Endothelial cell of umbilical vein (primary cell): ENCODE measurements at places on chromosomes 13 and 19. TPM values are rescaled to one million over a fixed set of nuclear protein-coding genes. Genes with fewer than 3 reads are reported as not detected.

LGALS14 gene
- not detected in 2 replicates for polyA plus RNA-seq

TNNI3 gene
- not detected in 2 replicates for polyA plus RNA-seq

HIF3A gene
- 5.6 and 8.5 TPM in 2 replicates for polyA plus RNA-seq

DPY19L3 gene
- 26.2 and 36.1 TPM in 2 replicates for polyA plus RNA-seq

ZNF132 gene
- polyA plus RNA-seq, result 0.54 and 0.62 TPM in 2 replicates

GPC6 gene
- polyA plus RNA-seq, result 0.01 TPM in 1 of 2 replicates, not detected in the other

FFAR2 gene
- polyA plus RNA-seq, result not detected in 2 replicates

CEACAM16 gene
- polyA plus RNA-seq, result not detected in 2 replicates

ZNF534 gene
- polyA plus RNA-seq, result not detected in 2 replicates

SHISA7 gene
- not detected in 2 replicates for polyA plus RNA-seq

LAMP1 gene
- 260 and 262 TPM in 2 replicates for polyA plus RNA-seq

PNMA8B gene
- 0.02 TPM in 1 of 2 replicates, not detected in the other for polyA plus RNA-seq

LEUTX gene
- polyA plus RNA-seq, result not detected in 2 replicates

USE1 gene
- polyA plus RNA-seq, result 27.6 and 29.8 TPM in 2 replicates

PDS5B gene
- polyA plus RNA-seq, result 2.6 and 3.9 TPM in 2 replicates

CAPNS1 gene
- polyA plus RNA-seq, result 1,095 and 1,235 TPM in 2 replicates

KIR2DL3 gene
- polyA plus RNA-seq, result not detected in 2 replicates

CAPN12 gene
- 0.35 and 0.45 TPM in 2 replicates for polyA plus RNA-seq

AZU1 gene
- 0.12 TPM in 1 of 2 replicates, not detected in the other for polyA plus RNA-seq

HMG20B gene
- polyA plus RNA-seq, result 53.2 and 63.9 TPM in 2 replicates

CEACAM21 gene
- 0.81 and 1.3 TPM in 2 replicates for polyA plus RNA-seq

RHPN2 gene
- 1.9 and 2.3 TPM in 2 replicates for polyA plus RNA-seq

C19orf73 gene
- 1.8 and 2.5 TPM in 2 replicates for polyA plus RNA-seq

NEK5 gene
- polyA plus RNA-seq, result 0.03 TPM in 1 of 2 replicates, not detected in the other

ICAM5 gene
- 0.03 and 0.10 TPM in 2 replicates for polyA plus RNA-seq

FLT3LG gene
- 5.0 and 5.6 TPM in 2 replicates for polyA plus RNA-seq

COL4A2 gene
- 940 and 1,366 TPM in 2 replicates for polyA plus RNA-seq

SHD gene
- not detected in 2 replicates for polyA plus RNA-seq

CACNA1A gene
- polyA plus RNA-seq, result 0.17 and 0.24 TPM in 2 replicates

ZGLP1 gene
- 1.6 and 2.3 TPM in 2 replicates for polyA plus RNA-seq

UNC13A gene
- 0.04 and 0.06 TPM in 2 replicates for polyA plus RNA-seq

DCT gene
- not detected in 2 replicates for polyA plus RNA-seq

ZNF578 gene
- polyA plus RNA-seq, result 0.40 and 0.46 TPM in 2 replicates

ADGRL1 gene
- 8.3 and 9.0 TPM in 2 replicates for polyA plus RNA-seq

CCL25 gene
- not detected in 2 replicates for polyA plus RNA-seq

CPB2 gene
- polyA plus RNA-seq, result not detected in 2 replicates

CDC42EP5 gene
- 37.3 and 48.3 TPM in 2 replicates for polyA plus RNA-seq

VAV1 gene
- polyA plus RNA-seq, result not detected in 2 replicates

GPC5 gene
- 0.56 and 0.59 TPM in 2 replicates for polyA plus RNA-seq

OBI1 gene
- 3.6 and 5.0 TPM in 2 replicates for polyA plus RNA-seq

DAZAP1 gene
- 50.1 and 51.5 TPM in 2 replicates for polyA plus RNA-seq

PSG6 gene
- polyA plus RNA-seq, result not detected in 2 replicates

SYCN gene
- polyA plus RNA-seq, result not detected in 2 replicates

SYDE1 gene
- polyA plus RNA-seq, result 33.1 and 40.1 TPM in 2 replicates

TMC4 gene
- 1.7 and 2.4 TPM in 2 replicates for polyA plus RNA-seq

ZNF417 gene
- 2.1 and 3.1 TPM in 2 replicates for polyA plus RNA-seq

CFD gene
- polyA plus RNA-seq, result 0.25 and 0.53 TPM in 2 replicates

IGFL4 gene
- polyA plus RNA-seq, result not detected in 2 replicates

C13orf42 gene
- polyA plus RNA-seq, result not detected in 2 replicates

CBARP gene
- 3.5 and 4.4 TPM in 2 replicates for polyA plus RNA-seq

ICAM4 gene
- polyA plus RNA-seq, result 0.41 and 0.44 TPM in 2 replicates

ELSPBP1 gene
- polyA plus RNA-seq, result not detected in 2 replicates

UGGT2 gene
- polyA plus RNA-seq, result 4.2 and 4.6 TPM in 2 replicates

LHFPL6 gene
- polyA plus RNA-seq, result 13.1 and 19.4 TPM in 2 replicates

GRIK5 gene
- 0.80 and 1.0 TPM in 2 replicates for polyA plus RNA-seq
